ENCODE measurements at places on chromosomes 12 and 14.

GRCh38 chr12:19373586-19373985, 65.7 kb upstream of the AEBP2 start:
- DNase-seq = no peak

DNA sequence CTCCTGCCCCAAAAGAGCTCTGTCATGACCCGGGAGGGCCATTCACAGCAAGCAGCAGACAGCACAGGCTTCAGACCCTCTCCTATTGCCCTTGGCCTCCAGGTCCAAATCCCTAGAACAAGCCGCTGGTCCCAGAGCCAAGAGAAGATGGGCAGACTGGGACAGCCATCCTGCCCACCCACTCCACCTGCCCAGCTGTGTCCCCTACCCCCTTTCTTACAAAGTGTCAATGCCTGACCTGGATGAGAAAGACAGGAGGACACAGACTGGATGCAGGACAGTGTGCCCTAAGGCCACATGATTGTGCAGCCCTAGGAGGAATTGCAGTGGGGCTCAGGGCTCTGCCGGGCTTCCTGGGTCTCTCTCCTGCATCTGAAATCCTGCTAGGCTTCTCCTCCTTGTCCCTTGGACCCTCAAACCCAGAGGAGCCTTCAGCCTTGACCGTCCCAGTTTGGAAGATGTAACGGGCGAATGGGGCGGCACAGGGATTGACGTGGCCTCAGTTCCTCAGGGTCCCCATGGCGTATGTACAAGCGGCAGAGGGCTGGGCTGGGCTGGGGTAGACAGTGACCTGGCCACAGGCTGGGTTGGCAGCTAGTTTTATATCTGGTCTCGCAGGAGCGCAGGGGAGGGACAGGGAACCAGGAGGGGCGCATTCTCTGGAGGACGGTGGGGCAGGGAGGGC, 27.1 kb upstream of the BCDIN3D start:
- no peak for DNase-seq

DNA sequence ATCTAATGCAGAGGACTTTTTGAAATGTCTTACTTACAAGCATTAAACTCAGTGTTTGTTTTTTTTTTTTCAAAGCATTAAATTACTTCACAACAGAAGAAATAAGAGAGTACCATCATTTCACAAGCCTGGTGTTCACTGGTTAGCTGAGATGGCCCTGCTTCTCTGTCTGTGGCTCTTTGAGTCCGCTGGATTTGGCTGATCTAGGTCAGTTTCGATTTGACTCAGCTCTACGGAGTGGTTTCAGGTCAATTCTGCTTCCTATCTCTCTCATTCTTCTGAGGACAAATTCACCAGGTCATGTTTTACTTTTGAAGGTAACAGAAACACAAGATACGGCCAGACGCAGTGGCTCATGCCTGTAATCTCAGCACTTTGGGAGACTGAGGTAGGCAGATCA, 1066.1 kb downstream of the FLRT2 start:
- DNase-seq = no peak

DNA sequence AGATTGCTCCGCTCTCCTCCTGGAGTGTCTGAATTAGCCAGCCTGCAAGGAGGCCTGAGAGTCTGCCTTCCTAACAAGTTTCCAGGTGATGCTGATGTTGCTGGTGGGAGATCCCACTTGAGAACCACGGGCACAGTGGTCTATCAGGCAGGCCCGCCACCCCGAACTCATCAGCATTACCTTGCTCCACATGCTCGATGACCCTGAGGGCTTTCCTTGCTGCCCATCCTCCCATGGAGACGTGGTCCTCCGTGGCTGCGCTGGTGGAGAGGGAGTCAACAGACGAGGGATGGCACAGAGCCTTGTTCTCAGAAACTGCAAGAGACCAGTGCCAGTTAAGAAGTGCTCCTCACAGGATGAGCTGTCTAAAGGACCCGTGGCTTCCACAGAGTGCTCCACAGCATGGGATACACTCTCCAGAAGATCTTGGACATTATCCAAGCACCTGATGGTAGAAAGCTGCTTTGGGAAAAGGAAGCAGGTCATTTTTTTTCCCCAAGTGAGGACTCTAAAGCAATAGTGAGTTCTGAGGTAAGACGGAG, 18.3 kb downstream of the HAL start:
- DNase-seq = no peak

DNA sequence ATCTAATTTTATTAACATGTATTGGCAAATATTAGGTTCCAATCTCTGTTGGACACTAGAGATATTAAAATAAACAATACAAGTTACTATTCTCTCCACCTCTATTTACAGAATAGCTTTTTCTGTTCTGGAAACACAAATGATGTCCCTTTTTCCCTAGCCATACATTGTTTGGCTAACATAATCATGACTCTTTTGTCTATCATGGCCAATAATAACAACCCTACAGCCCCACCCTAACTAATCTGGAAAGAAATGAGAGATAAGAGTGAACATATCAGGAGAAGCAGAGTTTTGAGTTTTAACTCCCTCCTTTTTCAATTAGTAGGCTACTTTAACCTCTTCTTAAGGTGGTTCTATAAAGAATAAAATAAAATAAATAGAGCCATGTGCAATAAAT, 40.2 kb downstream of the RASSF9 start:
- no peak for DNase-seq

DNA sequence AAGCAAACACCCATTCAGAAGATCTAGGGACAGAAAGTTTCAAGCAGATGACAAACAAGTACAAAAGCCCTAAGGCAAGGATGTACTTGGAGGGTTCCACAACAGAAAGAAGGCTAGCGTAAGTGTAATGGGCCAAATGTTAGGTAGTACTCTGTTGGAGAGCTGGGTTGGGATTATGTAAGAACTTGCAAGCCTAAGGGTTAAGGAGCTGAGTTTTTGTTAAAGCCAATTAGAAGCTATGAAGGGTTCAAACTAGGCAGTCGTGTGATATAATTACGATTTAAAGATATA, 41.4 kb downstream of the HECTD1 start:
- DNase-seq = no peak

- no peak for DNase-seq
Measured at GRCh38 chr12:120642826-120643225, 2.4 kb downstream of the CABP1 start.

- DNase-seq = no peak
Measured at GRCh38 chr14:51816031-51816430, 44.4 kb upstream of the GNG2 start.

- DNase-seq = no peak
Measured at GRCh38 chr12:11794751-11795150, 145.3 kb downstream of the ETV6 start.

DNA sequence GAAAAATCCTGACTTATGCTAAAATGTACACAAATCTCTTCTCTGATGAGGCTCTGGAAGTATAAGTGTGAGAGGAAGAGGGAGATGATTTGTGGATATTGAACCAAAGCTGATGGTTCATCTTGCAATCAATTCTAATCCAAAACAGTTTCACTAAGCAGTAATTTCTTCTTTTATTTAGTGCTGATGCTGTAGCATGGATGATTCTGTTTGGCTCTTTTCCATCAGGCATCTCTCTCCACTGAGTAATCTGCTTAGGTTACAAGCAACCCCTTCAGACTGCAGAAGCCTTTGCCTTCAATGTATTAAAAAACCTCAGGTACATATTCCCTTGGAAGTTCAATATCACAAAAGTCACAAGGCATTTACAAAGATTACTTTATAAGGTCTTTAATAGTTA, 159.1 kb upstream of the CCDC198 start:
- DNase-seq = no peak

DNA sequence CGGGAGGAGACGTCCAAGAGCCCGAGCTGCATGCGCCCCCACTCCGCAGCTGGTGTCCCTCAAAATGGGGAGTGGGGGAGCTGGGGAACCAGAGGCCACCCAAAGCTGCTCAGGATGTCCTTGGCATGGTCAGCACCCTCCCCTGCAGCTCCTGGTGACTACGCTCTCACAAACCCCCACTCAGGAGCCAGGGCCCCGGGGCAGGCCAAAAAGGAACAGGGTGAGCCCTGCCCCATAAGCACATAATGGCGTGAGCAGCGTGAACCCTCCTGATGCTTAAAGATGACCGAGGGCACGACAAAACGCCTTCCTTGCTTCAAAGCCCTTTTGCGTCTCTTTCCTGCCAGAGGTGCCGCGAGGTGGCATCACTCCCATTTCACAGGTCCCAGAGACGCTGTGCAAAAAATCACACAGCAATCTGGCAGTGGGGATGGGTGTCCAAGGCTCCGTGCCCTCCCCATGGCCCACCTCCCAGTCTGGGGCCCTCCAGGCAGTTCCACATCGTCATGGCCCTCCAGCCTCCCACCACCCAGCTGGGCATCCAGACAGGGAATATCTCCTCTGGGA, 13.5 kb downstream of the NCOR2 start:
- no peak for DNase-seq

- no peak for DNase-seq
Measured at GRCh38 chr14:73768107-73768506, 53.9 kb upstream of the PNMA1 start.

DNA sequence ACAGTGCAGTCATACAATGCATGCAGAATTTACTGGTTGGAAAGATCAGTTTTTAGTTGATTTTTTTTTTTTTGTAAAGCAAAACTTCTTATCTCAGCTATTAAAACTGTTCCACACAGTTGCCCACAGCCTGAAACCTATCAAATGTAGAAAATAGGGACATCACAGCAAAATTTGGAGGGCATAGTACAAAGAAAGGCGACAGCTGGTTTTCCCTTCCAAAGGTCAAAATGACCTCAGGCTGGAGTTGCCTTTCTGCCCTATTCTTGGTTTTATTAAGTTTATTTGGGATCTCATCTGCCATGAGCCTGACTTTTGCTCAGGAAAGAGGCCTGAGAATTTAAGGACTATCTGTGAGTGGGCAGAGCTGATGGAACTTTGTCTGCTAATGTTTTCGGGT, 28.5 kb downstream of the NOPCHAP1 start:
- no peak for DNase-seq

GRCh38 chr12:130354407-130354806, 16.7 kb downstream of the PIWIL1 start:
- no peak for DNase-seq

DNA sequence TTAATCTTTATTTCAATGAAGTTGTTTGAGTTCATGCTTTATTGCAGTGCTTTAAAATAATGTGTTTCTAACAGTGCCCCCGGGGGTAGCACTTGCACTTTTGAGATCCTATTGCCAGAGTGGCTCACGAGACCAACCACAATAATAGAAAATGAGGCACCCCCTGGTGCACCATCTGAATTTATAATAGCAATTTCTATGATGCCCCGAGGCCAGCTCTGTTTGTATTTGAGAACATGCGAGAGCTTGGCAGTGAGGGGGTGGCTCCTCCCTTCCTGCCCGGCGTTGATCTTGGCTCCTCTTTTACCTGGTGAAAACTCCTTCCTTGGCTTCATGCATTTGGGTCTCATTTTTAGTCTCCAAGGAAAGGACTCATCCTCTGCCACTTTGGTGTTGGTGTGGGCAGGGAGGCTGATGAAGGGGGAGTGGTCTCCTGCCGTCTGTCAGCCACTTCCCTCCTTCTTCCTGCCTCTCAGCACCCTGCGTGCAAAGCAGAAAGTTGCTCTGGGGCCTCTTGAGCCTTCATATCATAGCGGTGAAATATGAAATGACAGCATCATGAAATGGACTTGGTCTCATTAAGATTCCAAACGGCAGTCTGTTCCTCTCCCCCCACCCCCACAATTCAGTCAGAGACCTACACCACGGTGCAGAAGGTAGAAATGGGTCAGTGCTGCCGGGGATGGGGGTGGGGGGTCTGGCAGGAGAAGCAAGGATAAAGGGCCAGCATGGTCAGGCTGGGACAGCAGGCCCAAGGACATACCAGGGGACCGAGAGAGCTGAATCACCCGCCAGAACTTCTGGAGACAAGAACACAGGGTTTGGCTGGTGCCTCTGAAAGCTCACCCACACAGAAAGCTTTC, 17.7 kb upstream of the NRXN3 start:
- no peak for DNase-seq

- no peak for DNase-seq
Measured at GRCh38 chr12:5259523-5259922, 172.4 kb upstream of the NTF3 start.

DNA sequence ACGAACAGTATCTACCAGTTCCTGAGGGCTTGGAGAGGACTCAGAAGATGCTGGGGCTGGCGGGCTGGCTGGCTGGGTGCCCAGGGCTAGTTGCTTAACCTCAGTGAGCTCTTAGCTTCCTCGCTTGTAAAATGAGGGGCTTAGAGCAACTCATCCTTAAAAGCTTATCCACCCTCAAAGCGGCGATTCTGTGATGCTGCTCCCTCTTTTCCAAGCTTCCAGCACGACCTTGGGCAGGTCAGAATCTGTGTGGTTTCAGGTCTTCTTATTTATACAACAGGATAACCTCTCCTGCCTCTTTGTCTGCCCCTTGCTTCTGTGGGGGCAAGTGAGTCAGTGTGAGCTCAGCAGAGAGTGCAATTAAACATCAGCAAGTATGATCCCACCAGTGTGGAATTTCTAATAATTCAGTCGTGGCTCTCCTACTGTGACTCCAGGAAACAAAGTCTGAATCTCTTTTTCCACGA, 281.8 kb downstream of the KSR2 start:
- peak; percentile 76 for DNase-seq

GRCh38 chr14:32980902-32981501, 42.3 kb downstream of the NPAS3 start:
- DNase-seq = no peak

DNA sequence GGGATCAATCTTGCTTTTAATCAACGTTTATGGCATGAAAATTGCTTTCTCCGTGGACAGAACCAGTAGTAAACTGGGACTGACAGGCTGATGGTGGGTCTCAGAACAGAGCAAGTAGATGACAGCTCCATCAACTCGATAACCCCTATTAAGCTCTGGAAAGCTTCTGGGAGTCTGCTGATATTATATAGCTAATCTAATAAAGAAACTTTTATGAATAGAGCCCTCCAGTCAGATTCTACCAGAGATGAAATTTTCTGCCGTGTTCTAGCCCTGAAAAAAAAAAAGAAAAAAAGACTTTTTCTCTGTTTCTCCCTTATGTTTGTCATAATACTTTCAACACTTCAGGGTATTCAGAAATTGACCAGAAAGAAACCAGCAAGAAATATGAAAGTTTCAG, 171.6 kb downstream of the APAF1 start:
- DNase-seq = no peak

DNA sequence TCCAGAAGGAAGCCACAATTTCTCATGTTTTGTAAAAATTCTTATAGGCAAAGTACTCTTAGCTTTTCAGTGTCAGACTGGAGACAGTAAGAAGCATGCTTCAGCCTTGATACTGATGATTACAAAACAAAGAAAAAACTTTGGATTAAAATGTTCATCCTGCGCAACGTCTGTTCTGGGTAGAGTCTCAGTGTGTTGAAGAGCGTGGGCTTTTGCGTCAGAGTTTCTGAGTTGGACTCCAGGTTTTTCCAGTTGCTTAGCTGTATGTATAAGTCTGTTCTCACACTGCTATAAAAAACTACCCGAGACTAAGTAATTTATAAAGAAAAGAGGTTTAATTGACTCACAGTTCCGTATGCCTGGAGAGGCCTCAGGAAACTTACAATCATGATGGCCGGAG, 508.1 kb downstream of the DIO2 start:
- no peak for DNase-seq
